ENCODE measurements at places on chromosomes 12 and 14.

GRCh38 chr12:73678335-73678734 lies 859.3 kb upstream of the ATXN7L3B start:
- no peak for DNase-seq

DNA sequence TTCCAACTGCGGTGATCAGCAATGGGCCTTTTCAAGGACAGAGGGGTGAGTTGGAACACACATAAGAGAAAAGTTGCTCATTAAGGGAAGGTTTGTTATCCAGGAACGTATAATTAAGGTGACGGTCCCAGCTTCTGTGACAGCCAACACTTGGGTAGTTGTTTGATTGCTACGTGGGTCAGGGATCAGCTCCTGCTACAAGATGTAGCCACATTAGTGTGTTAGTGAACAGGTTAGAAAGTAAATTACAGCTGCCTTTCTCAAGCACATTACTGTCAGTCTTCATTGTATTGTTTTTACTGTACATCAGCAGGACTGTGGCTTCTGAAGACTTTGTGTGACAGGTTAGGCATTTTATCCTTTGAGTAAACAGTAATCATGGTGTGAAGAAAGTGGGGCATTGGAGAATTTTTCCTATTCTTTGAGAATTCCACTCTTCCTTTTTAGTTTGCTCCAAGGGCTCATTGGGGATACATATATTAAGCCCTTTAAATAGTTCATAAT lies 230.5 kb downstream of the EGLN3 start:
- no peak for DNase-seq

DNA sequence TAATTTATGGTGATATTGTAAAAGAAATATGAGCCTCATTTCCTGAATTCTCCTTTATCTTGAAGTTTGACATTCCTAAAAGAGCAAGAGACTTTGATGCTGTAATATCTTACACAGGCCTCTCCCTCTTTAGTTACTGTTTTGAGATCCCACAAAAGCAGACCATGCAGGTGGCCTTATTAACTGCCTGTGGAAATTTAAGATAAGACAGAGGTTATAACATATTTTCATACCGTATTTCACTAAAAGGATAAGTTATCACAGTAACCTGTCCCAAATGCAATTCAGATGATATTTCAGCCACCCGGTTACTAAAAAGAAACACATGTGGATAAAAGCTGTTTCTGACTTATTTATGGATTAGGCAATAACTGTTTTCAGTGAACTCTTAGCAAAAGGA lies 150.1 kb downstream of the NAV3 start:
- DNase-seq: peak; percentile 65

DNA sequence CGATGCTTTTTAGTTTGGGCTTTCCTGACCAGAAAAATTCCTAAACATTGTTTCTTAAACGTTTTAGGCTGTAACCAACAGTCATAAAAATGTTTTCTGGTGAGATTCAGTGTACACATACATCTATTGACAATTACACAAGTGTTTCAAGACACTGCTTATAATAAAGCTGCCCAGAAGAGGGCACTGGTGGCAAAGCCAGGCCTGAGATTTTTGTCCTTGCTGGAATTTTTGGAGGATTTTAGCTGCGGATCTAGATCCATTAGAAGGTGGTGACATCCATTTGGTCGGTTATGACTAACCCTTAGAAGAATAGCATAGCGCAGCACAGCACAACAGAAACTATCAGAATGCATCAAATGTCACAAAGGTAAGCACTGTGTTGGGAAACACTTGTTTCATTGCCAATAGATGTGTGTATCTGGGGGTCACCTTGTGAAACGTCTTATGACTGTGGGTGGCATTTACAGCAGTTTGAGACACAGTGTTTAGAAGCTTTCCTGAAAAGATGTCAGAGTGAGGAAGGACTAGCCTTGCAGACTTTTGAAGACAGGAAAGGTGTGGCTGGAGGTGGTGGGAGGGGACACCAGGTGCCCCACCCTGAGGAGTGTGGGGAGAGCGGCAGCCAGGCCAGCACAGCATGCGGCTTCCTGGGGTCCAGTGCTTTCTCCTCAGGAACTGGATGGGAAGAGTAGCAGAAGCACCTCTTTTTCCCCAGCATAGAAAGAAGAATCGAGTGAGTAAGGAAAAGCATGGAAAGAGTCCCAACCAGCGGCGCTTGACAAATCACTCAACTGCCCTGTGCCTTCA lies 54.7 kb upstream of the FKBP4 start:
- peak; percentile 15 for DNase-seq

DNA sequence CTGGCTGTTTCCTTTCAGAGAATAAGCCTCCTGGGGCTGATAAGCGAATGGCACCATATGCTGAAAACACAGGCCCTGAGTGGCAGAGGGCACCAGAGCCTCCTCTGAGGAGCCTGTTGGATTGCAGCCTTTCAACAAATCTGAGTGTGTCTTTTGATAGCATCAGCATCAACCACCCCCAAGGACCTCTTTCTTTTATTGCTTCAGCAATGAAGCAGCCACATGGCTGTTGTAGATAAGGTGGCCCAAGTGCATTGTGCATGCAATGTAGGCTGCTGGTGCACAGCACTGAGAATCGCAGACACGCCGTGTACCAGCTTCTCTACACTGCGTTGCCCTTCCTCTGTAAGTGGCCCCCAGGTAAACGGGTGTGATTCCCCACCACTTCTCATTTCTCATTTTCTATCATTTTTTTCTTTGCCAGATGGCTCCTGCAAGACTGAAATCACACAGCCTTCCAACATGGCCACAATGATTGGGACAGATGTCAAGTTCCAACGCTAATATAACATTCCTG lies 191.7 kb downstream of the DAD1 start:
- no peak for DNase-seq

GRCh38 chr14:81519200-81520011 lies 14.2 kb downstream of the SEL1L start:
- no peak for DNase-seq

DNA sequence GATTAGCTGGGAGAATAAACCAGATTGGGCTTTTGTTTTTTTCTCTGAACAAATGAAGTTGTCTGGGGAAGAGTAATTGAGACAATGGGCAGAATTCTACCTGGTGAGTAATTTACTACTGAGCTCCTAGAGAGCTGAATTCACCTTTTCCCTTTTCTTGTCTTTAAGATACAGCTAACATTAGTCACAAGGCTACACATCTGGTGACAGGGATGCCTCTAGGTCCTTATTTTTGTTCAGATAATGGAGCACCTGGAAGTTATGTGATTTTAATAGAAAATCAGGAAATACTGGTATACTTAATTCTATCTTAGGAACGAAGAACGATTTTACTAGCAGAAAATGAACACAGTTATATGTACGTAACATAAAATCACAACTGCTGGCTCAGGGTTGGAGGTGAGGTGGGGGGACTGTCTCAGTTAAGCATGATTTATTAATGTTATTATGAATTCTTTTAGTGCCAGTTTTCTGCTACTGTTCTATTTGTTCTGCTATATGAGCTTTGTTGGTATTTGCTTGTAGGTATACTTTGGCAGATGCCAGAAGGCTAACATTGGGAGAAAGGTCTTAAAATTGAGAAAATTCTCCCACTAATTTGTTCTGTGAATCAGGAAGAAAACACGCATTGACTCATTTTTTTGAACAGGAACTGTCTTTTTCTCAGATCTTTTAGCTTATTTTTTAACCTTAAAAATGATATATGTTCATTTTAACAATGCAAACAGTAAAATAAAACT lies 482.7 kb upstream of the RGS6 start:
- DNase-seq: no peak

DNA sequence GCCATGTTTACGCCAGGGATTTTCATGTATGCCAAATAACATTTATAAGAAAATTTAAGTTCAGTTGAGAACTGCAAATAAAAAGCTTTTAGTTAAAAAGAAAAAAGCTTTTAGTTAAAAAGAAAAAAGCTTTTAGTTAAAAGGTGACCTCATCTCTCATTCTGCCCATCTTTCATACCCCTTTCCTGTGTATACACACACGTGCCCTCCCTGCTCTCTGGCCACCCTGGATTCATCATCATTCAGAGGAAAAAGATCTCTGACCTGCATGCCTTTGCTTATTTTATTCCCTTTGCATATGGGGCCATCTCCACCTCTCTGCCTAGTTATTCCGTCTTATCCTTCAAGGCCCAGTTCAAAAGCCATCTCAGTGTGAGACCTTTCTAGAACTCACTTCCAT lies 38.1 kb upstream of the CDK17 start:
- no peak for DNase-seq

- DNase-seq: peak; percentile 74
Observed at GRCh38 chr14:32400480-32400879, 71.4 kb downstream of the AKAP6 start.

DNA sequence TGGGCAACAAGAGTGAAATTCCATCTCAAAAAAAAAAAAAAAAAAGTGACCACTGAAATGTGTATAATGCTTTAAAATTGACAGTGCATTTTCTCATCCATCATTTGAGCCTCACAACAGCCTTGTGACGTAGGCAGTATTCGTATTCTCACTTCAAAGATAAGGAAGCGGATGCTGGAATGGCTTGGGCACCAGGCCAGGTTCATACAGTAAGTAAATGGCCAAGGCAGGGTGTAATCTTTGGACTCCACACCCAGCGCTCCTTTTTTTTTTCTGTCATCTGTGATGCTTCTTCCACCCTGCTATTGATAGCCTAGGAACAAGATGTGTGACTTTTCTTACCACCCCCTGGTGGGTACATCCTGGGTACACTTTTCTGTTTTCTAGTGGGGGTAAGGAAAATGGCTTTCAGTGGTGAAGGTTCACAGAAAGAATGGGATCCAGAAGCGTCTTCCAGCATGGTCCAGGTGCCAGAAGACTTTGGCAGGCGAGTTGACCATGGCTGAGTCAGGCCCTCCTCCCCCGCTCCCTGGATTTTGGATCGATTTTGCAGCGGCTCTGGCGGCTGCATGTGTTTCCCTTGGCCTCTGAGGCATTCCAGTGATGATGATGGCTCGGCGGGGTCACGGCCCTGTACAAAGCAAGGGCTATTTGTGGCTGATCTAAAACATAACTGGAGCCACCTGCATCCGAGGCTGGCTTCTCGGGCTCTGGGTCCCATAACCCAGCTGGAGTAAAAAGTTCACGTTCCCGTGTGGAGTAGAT lies 110.6 kb downstream of the CACNA1C start:
- DNase-seq: peak; percentile 53

- DNase-seq: no peak
Observed at GRCh38 chr12:22276313-22276712, 58.2 kb downstream of the ST8SIA1 start.

- DNase-seq: no peak
Observed at GRCh38 chr12:2779281-2779680, 15.5 kb upstream of the FKBP4 start.

- peak; percentile 1 for DNase-seq
Observed at GRCh38 chr14:23430723-23431085, 4.8 kb downstream of the MYH7 start.

DNA sequence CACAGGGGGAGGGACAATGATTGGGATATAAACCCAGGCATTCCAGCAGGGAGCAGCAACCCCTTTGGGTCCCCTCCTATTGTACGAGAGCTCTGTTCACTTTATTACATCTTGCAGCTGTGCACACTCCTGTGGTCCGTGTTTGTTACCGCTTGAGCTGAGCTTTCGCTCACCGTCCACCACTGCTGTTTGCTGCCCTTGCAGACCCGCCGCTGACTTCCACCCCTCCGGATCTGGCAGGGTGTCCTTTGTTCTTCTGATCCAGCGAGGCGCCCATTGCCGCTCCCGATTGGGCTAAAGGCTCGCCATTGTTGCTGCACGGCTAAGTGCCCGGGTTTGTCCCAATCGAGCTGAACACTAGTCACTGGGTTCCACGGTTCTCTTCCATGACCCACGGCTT lies 64.1 kb downstream of the E2F7 start:
- no peak for DNase-seq

DNA sequence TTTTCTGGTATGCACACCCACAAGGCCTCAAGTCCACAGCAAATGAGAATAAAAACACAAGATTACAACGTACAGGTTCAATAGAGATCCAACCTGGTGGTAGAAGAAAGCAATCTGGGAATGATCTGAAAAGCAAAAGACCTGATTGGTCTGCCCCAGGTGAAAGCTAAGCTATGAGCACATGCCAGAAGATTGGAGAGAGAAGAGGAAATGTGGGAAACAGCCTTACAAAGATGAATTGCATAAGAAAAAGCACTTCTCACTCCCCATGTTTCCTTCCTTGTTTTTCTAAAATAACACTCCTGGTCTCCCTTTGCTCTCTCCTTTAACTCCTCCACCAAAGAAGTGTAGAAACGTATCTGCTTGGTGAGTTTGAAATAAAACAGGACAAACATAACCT lies 77.3 kb upstream of the ANO6 start:
- DNase-seq: no peak

Measured in amniotic epithelial cell (primary cell).